ENCODE measurements at places on chromosomes 13 and 19.

GRCh38 chr19:14349426-14349825 lies 31.8 kb upstream of the ADGRE5 start:
- H3K4me1 ChIP-seq, result peaks cover 34% of the 10 kb centered on the region
- peak overlapping the region; percentile 37 for H3K27ac ChIP-seq
- H3K4me3 ChIP-seq, result no peak overlapping the region
- DNase-seq, result no peak
- no peaks in the 10 kb centered on the region for H3K27me3 ChIP-seq

GRCh38 chr13:111361873-111362648 lies 41.6 kb downstream of the TEX29 start:
- no peaks in the 10 kb centered on the region for H3K36me3 ChIP-seq
- H3K27me3 ChIP-seq, result peaks cover 21% of the 10 kb centered on the region
- no peaks in the 10 kb centered on the region for H3K4me1 ChIP-seq
- no peak overlapping the region for H3K27ac ChIP-seq

GRCh38 chr19:54421169-54421516 lies 5.9 kb downstream of the TTYH1 start:
- no peak overlapping the region for H3K4me3 ChIP-seq
- peaks cover 15% of the 10 kb centered on the region for H3K4me1 ChIP-seq
- peaks cover 66% of the 10 kb centered on the region for H3K27me3 ChIP-seq

- H3K4me1 ChIP-seq, result peaks cover 13% of the 10 kb centered on the region
- H3K36me3 ChIP-seq, result no peaks in the 10 kb centered on the region
- no peak for DNase-seq
- H3K4me3 ChIP-seq, result no peak overlapping the region
- peaks cover 79% of the 10 kb centered on the region for H3K27me3 ChIP-seq
Observed at GRCh38 chr19:5333581-5334365, 6.8 kb downstream of the PTPRS start.

DNA sequence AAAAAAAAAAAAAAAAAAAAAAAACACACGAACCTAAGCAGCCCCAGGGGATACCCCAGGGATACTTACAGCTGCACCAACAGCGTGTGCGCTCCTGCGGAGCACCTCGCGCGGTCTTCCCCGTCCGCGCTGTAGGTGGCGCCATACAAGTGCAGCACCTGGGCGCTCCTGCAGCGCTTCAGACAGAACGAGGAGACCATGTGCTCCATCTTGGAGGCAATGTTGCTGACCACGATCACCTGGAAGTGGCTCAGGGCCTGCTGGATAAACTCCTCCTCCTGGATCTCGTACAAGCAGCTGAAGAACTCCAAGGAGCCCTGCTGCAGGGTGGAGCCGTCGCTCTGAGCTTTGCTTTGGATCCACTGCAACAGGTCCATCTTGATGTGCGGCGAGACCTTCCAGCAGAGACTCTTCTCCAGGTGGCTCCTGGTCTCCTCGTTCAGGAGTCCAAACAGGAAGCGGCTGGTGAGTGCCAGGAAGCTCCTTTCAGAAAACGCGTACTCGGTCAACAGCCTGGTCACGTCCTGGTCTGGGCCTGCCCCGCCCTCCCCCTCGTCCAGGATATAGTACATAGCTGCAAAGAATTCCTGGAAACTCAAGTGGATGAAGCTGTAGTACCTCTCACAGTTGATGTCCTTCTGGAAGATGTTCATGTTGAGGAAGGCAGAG lies 14.5 kb downstream of the NLRP12 start:
- no peaks in the 10 kb centered on the region for H3K27me3 ChIP-seq
- no peaks in the 10 kb centered on the region for H3K4me1 ChIP-seq
- H3K36me3 ChIP-seq, result no peaks in the 10 kb centered on the region
- DNase-seq, result no peak
- H3K4me3 ChIP-seq, result no peak overlapping the region
- H3K27ac ChIP-seq, result no peak overlapping the region

DNA sequence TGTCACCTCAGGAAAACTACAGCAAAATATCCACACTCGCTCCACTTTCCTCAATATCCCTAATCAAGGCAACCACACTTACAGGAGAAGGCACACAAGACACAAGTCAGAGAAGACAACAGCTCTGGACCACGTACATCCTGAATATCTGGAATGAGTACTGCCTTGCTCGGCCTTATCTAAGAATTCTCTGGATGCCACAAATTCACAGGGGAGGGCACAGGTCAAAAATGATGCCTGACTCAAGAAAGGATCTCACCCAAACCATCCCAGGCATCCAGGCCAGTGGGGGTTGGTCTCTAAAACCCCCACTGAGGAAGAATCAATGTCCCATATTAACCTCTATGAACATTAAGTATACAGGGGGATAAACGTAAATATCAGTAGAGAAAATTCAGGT lies 29.9 kb downstream of the ATP7B start:
- no peak overlapping the region for H3K27ac ChIP-seq
- no peak for DNase-seq
- no peaks in the 10 kb centered on the region for H3K4me1 ChIP-seq
- peaks cover 6% of the 10 kb centered on the region for H3K27me3 ChIP-seq
- H3K4me3 ChIP-seq, result no peak overlapping the region

GRCh38 chr19:3599776-3600187 lies 6.9 kb downstream of the TBXA2R start:
- DNase-seq, result no peak
- no peaks in the 10 kb centered on the region for H3K36me3 ChIP-seq
- H3K27me3 ChIP-seq, result no peaks in the 10 kb centered on the region

GRCh38 chr19:4911786-4912672 lies 2.7 kb downstream of the UHRF1 start:
- H3K27me3 ChIP-seq, result no peaks in the 10 kb centered on the region
- peak overlapping the region; percentile 94 for H3K27ac ChIP-seq
- peak overlapping the region; percentile 89 for H3K4me3 ChIP-seq
- peaks cover 68% of the 10 kb centered on the region for H3K36me3 ChIP-seq
- peak; percentile 82 for DNase-seq

DNA sequence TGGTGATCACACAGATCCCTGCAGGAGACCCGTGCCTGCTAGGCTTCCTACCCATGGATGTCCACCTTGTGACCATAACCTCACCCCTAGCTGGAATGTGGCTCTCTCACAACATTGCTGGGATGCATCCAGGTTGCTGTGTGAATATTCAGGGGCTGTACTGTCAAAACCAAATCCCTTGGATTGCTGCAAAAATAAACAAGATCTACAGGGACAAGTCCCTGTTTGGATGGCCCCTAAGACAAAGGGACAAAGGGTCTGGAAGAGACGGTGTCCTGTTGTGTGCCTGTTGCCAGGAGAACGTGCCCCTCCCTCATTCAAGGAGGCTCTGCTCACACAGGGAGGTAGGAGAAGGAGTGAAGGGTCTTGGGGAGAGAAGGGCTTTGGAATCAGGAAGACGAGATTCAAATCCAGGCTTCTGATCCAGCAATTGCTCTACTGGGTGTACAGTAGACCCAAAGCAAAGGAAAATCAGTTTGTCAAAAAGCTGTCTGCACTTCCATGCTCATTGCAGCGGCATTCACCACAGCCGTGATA lies 89.2 kb upstream of the WASF3 start:
- DNase-seq, result no peak
- H3K27me3 ChIP-seq, result peaks cover 29% of the 10 kb centered on the region
- no peaks in the 10 kb centered on the region for H3K4me1 ChIP-seq
- H3K4me3 ChIP-seq, result no peak overlapping the region

GRCh38 chr19:53519446-53519845 lies 18.5 kb upstream of the ZNF331 start:
- no peak for DNase-seq
- peaks cover 47% of the 10 kb centered on the region for H3K36me3 ChIP-seq
- no peak overlapping the region for H3K4me3 ChIP-seq
- H3K27ac ChIP-seq, result no peak overlapping the region
- H3K4me1 ChIP-seq, result peaks cover 19% of the 10 kb centered on the region

DNA sequence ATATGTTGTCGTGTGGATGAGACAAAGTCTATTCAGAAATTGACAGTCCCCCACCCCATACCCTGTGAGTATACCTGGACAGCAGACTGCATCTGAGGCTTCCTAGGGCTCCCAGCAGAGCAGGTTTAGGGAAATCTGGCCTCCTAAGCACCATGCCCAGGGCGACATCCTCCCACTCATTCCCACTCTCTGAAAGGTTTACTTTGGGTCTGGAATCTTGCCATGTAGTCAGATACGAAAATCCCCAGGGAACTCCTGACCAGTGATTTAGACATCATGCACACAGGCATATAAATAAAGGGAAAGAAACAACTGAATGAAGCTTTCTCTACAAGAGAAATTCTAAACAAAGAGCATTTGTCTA lies 717 bp upstream of the NALCN start:
- no peak for DNase-seq
- no peak overlapping the region for H3K4me3 ChIP-seq
- peaks cover 4% of the 10 kb centered on the region for H3K4me1 ChIP-seq
- H3K27me3 ChIP-seq, result peaks cover 49% of the 10 kb centered on the region

DNA sequence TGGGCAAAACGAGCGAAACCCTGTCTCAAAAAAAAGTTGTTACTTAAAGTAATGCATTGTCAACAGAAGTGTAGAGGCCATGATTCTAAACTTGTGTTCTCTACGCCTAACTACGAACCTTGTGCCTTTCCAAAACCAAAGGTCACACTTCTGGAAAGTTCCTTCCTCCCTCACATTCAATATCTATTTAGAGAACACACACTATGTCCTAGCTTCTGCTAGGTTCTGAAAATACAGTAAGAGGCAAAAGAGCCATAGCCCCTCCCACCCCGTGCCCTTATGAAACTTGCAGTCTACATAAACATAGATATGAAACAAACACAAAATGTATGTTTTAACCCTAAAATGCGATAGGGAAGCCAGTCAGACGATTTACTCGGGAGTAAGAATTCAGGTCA lies 36.4 kb downstream of the RNF6 start:
- H3K4me3 ChIP-seq, result peak overlapping the region; percentile 85
- H3K36me3 ChIP-seq, result no peaks in the 10 kb centered on the region

- H3K27ac ChIP-seq, result no peak overlapping the region
- H3K27me3 ChIP-seq, result no peaks in the 10 kb centered on the region
- H3K4me1 ChIP-seq, result no peaks in the 10 kb centered on the region
- no peak for DNase-seq
- no peak overlapping the region for H3K4me3 ChIP-seq
Observed at GRCh38 chr13:61002686-61003085, 413.0 kb downstream of the PCDH20 start.

DNA sequence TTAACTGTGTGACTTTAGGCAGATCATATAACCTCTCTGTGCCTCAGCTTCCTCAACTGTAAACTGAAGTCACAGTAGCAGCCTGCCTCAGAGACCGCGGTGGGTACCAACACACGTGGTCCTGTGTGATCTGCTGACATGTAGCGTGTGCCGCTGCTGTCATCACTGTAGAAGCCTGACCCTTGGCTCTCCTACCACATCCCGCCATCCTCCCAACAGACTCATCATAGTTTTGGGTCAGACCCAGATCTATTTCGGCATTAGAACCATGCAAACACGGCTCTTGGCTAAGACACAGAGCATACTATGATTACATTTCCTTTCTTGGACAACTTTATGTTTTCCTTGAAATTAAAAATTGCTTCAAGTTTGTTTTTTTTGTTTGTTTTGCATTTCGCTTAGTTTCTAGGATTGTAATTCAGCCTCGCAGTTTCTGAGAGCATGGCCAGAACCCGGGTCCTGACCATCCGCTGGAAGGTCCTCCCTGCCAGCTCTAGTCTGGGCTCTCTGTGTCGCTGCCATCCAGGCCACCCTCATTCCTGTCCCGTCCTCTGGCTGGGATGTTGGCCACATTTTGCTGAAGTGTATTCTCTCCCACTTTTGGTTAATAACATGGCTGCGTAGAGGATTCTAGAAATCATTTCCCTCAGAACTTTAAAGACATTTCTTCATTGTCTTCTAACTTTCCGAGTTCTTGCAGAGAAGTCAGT lies 53.0 kb downstream of the GGACT start:
- peaks cover 5% of the 10 kb centered on the region for H3K36me3 ChIP-seq
- no peak overlapping the region for H3K4me3 ChIP-seq
- DNase-seq, result no peak
- H3K4me1 ChIP-seq, result peaks cover 27% of the 10 kb centered on the region

DNA sequence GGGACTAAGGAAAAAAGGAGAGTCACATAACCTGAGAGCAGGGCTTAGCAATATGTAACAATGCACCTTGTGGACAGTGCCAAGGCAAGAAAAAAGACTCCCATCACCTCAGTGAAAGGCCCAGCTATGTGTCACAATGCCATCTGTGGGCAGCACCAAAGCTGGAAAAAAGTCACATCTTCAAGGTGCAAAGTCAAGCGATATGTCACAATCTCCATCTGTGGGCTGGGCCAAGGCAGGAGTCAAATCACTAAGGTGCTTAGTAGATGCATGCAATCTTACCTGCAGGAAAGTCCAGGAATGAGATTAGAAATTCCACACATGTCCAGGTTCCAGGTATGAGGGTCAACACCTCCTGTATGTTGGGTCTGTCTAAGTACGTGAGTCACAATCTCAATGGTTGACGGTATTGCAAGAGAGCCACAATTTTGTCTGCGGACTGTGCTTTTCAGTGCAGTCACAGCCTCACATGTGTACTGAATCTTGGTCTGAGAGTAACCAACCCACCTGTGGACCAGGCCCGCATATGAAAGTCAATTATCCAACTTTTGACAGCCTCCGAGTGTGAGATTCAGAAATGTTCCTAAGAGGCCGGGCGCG lies 14.8 kb upstream of the ZNF43 start:
- H3K27ac ChIP-seq, result peak overlapping the region; percentile 71
- H3K27me3 ChIP-seq, result no peaks in the 10 kb centered on the region
- peaks cover 58% of the 10 kb centered on the region for H3K36me3 ChIP-seq

- peak within 1 kb of the TSS; percentile 92 for H3K27ac ChIP-seq
- peaks cover 82% of the 10 kb centered on the region for H3K36me3 ChIP-seq
- DNase-seq, result peak; percentile 92
- no peaks in the 10 kb centered on the region for H3K27me3 ChIP-seq
- H3K4me3 ChIP-seq, result peak within 1 kb of the TSS; percentile 92
- peaks cover 40% of the 10 kb centered on the region for H3K4me1 ChIP-seq
Observed at GRCh38 chr19:52095172-52096014, at the start of gene ZNF841. TSS of gene ZNF841 (minus strand) at chr19:52095765. CDS start at chr19:52084801, 10,964 bp downstream.

DNA sequence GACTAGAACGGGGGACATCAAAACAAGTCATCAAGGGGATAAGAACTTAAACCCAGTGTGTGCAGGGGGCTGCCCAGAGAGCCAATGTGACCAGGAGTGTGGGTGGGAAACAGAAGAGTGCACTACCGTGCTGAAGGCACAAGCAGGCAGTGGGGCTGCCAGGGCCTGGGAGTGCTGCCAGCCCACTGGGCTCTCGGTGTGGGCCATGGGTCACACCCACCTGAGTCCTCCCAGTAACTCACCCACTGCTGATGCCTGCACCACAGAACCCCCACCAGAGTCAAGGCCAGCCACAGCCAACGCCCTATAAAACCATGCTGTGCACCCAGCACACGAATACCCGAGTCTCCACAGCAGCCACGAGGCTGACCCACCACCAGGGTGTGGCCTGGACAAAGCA lies 8.5 kb downstream of the MED26 start:
- no peak overlapping the region for H3K27ac ChIP-seq
- H3K36me3 ChIP-seq, result peaks cover 31% of the 10 kb centered on the region
- DNase-seq, result no peak
- peaks cover 87% of the 10 kb centered on the region for H3K4me1 ChIP-seq
- no peaks in the 10 kb centered on the region for H3K27me3 ChIP-seq

Measured in activated T-cell treated with anti-CD3 and anti-CD28 coated beads, Interleukin-2, amount 50 U/mL, for 24 hours (primary cell).